Temporal lobe (tissue), 4 donors: ENCODE measurements at places on chromosomes 7 and 10. TPM values are rescaled to one million over a fixed set of nuclear protein-coding genes. Genes with fewer than 3 reads are reported as not detected.

The SSC4D gene
- 1.2 TPM for total RNA-seq

The CLDN4 gene
- 0.25 TPM for total RNA-seq

The GARIN1A gene
- 0.74 TPM for total RNA-seq

The AEBP1 gene
- 7.9 TPM for total RNA-seq

The CALML3 gene
- total RNA-seq = not detected

The OR2A42 gene
- not detected for total RNA-seq

The HMX2 gene
- total RNA-seq = not detected

The FAM25G gene
- not detected for total RNA-seq

The ACSL5 gene
- 2.0 TPM for total RNA-seq

The TRUB1 gene
- 37.6 TPM for total RNA-seq

The PON2 gene
- 71.1 TPM for total RNA-seq

The NAT16 gene
- 2.2 TPM for total RNA-seq

The STRIP2 gene
- total RNA-seq = 9.6 TPM

The RET gene
- 2.2 TPM for total RNA-seq

The AKR1B15 gene
- not detected for total RNA-seq

The PPP1R9A gene
- total RNA-seq = 74.5 TPM

The EEPD1 gene
- 11.3 TPM for total RNA-seq

The CLEC5A gene
- total RNA-seq = not detected

The ANKRD61 gene
- not detected for total RNA-seq

The OPN1SW gene
- total RNA-seq = not detected

The UCMA gene
- not detected for total RNA-seq

The ERVW-1 gene
- total RNA-seq = not detected

The NKX6-2 gene
- not detected for total RNA-seq

The LOXL4 gene
- 0.25 TPM for total RNA-seq

The DPCD gene
- total RNA-seq = 13.3 TPM

The PARP12 gene
- 2.2 TPM for total RNA-seq

The VTI1A gene
- total RNA-seq = 43.0 TPM

The SPOCK2 gene
- 25.8 TPM for total RNA-seq

The GALNT17 gene
- 26.3 TPM for total RNA-seq

The KIAA1217 gene
- total RNA-seq = 5.2 TPM

The CACUL1 gene
- 24.1 TPM for total RNA-seq

The OR2A1 gene
- under 0.01 TPM for total RNA-seq

The KLHDC10 gene
- 61.0 TPM for total RNA-seq

The HOXA4 gene
- total RNA-seq = not detected

The CYP17A1 gene
- total RNA-seq = not detected

The HTR5A gene
- total RNA-seq = 1.2 TPM

The SOSTDC1 gene
- total RNA-seq = 19.2 TPM

The SPDYE2B gene
- not detected for total RNA-seq

The GIMAP7 gene
- 1.5 TPM for total RNA-seq

The SPACDR gene
- 0.25 TPM for total RNA-seq

The TMEM270 gene
- not detected for total RNA-seq

The CALHM2 gene
- total RNA-seq = 2.5 TPM

The GNGT1 gene
- total RNA-seq = not detected

The GPR15LG gene
- not detected for total RNA-seq

The MCM7 gene
- total RNA-seq = 48.4 TPM

The PALD1 gene
- total RNA-seq = 4.9 TPM

The GPNMB gene
- total RNA-seq = 4.7 TPM

The SGCE gene
- total RNA-seq = 66.1 TPM

The CHAT gene
- not detected for total RNA-seq
